ENCODE measurements at places on chromosomes 7 and 10.

DNA sequence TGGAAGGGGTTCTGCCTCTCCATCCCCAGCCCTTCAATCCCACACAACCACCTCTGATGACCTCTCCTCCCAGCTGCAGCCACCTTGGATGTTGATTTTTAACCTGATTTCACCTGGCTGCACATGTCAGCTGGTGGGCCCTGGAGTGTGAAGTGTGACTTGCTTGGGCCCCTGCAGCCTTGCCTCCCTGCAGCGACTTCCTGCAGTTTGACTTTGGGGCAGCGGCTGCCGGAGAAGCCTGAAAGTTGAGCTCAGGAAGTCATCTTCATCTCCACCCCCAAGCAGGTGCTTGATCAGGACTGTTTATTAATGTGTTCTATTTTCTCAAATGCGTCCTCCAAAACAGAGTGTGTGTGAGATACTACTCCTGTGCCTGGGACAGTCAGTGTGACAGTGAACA, 675.2 kb upstream of the GALNT17 start:
- DNase-seq, result no peak

DNA sequence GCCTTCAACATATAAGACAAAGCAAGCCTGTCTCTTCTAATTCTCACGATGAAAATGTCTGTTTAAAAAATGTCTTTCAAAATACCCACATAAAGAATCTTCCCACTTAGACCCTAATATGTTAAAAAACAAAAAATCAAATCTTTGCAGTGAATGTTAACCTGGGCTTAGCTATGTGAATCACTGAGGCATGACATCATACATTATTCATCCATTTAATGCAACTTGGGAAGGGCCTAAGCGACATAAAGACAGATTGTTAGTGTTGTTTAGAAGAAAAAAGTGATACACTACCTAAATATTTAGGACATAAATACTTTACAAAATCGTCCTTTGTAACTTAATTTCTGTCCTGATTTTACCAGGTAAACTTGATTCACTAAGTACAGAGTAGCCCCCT, 648.5 kb upstream of the NRP1 start:
- no peak for DNase-seq

- DNase-seq, result no peak
These were observed 2.7 kb downstream of the STK17A start for GRCh38 chr7:43585562-43585961.

- no peak for DNase-seq
These were observed 32.3 kb upstream of the BHLHA15 start for GRCh38 chr7:98178762-98179490.

DNA sequence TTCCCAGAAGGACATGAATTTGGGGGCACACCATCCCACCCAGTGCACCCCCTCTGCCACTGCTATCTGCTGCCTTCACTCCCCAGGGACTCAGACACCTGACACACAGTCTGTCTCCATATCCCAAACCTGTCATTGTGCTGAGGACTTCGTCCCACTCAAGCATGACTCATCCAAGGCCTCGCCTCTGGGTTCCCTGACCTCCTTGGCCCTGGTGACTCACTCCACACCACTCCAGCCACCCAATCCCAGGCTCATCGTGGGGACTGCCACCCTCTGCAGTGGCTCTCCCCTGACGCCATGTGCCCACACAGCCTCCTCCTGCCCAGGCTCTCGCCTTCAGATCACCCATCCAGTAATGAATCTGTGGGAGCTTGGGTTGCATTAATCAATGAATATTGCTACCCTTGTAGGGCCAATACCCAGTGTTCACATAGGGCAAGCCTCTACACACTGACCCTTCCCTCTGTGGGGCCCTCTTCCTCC, 6.6 kb upstream of the INSIG1 start:
- peak; percentile 6 for DNase-seq

- DNase-seq, result no peak
These were observed 3.0 kb downstream of the IKZF1 start for GRCh38 chr7:50307368-50308032.

GRCh38 chr7:90298145-90299038, 22.7 kb downstream of the FAM237B start:
- peak; percentile 19 for DNase-seq

GRCh38 chr10:11782793-11783557, 40.2 kb upstream of the PROSER2 start:
- no peak for DNase-seq

DNA sequence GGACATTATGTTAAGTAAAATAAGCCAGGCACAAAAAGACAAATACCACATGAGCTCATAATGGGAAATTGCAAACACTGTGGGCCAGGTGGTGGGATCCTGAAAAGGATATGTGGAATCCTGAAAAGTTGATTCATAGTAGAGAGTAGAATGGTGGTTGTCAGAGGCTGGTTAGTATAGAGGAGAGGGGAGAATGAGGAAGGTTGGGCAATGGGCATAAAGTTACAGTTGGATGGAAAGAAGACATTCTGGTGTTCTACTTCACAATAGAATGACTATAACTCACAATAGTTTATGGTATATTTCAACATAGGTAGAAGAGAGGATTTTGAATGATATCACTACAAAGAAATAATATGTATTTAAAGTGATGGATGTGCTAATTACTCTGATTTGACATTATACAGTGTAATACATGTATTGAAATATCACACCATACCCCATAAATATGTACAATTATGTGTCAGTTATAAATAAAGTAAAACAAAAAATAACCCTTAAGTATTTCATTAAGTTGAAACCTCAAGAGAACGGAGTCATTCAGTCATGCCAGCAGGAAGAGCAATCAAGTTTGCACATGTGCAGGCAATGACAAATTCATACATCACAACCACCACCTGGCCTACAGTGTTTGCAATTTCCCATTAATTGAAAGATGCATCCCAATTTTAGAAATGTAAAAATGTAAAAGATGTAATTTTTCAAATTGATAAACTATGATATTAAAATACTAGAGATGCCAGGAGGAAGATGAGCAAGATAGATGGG, 156.7 kb downstream of the MAGI2 start:
- no peak for DNase-seq

DNA sequence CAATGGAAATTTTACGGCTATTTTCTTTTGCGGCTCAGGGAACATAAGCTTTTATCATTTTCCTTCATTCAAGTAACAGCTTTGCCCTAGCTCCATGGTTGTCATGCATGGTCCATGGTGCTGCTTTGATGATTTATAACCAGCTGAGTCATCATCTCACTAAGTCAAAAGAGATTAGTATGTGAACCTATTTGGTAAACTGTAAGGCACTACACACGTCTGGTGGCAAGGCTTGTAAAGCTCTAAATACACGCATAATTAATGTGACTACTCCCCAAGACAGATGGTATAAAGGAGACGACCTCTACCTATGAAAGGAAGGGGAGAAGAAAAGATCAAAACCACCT, 340.2 kb downstream of the KCNMA1 start:
- no peak for DNase-seq

GRCh38 chr10:35659456-35659855, 17.4 kb upstream of the FZD8 start:
- no peak for DNase-seq

GRCh38 chr7:50684011-50684712, 98.5 kb downstream of the GRB10 start:
- no peak for DNase-seq

- DNase-seq, result no peak
These were observed 872.2 kb upstream of the AUTS2 start for GRCh38 chr7:68725843-68726785.

GRCh38 chr10:72910705-72911104, 17.2 kb downstream of the OIT3 start:
- no peak for DNase-seq

DNA sequence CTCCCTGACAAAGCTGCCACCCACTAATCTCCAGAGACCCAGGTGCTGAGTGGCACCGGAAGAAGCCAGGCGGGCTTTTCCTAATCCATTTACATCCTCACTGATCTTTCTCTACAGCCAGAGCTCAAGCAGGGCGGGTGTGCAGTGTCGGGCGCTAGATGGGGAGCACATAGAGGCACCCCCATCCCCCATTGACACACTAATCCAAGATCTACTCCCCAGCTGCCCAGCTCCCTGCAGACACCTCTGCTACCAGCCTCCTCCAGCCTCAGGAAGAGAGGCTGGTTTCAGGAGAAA, 22.2 kb downstream of the FRMPD2 start:
- no peak for DNase-seq

DNA sequence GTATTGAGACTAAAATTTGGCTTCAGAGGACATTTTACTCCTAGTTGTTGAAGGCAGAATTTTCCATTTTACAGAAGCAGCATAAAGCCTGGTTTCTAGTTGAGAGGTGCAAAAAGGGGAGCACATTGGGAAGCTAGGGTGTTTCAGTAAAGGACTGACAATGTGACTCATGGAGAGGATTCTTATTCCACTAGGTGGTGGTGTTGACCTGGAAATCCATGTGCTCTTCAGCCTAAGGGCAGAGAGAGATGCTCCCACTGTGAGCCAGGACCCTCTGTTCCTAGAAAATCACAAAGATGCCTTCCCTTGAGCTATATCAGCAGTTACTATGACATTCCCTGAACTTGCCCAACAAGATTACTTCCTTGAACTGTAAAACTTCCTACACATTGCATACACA, 687.8 kb downstream of the IPMK start:
- DNase-seq, result no peak

DNA sequence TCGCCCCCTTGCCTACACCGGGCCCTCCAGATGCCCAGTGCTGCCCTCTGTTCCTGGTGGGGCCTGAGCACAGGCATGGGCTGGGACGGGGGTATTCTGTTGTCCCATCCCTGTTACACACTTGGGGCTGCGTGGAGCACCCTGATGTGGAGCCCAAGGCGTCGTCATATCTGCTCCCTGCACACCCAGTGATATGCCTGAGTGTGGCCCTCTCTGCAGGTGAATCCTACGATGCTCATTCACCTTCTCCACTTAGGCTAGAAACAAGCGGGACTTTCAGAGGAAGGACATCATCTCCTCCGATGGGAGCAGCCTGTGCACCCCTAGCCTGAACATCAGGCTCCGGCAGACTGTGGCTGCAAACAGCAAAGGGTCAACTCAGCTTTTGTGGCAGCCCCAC, 91.0 kb upstream of the NPTX2 start:
- no peak for DNase-seq

- no peak for DNase-seq
These were observed 41.7 kb downstream of the OGDH start for GRCh38 chr7:44647981-44648714.

GRCh38 chr7:142908290-142908689, 22.7 kb upstream of the TRPV6 start:
- DNase-seq, result no peak

- DNase-seq, result no peak
These were observed 47.9 kb downstream of the PTPRN2 start for GRCh38 chr7:158539711-158540146.

GRCh38 chr10:4843525-4844180, 17.6 kb downstream of the AKR1E2 start:
- no peak for DNase-seq

DNA sequence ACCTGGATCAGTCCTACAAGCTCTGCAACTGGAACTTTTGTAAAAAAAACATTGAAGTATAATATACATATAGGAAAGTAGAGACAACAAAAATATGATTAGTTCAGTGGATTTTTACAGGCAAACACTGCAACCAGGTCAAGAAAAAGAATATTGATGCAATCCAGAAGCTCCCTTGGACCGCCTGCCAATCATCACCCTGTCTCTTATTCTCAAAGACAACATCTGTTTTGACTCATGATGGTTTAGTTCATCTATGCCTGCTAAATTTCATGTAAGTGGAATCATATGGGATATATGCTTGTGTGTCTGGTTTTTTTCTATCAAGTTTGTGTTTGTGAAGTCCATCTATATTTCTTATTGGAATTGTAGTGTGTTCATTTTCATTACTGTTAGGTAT, 7.7 kb upstream of the HYCC1 start:
- no peak for DNase-seq

DNA sequence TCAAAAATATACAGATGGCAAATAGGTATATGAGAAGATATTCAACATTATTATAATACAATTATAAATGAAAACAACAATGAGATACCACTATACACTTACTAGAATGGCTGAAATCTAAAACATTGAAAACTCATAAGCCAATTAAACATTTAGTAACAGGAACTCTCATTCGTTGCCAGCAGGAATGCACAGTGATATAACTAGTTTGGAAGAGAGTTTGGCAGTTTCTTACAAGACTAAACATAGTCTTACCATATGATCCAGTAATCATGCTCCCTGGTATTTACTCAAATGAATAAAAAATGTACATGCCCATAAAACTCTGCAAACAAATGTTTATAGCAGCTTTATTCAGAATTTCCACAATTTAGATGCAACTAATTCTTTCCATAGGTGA, 476.2 kb upstream of the COBL start:
- DNase-seq, result no peak

GRCh38 chr10:95394161-95394880, 103.5 kb upstream of the PDLIM1 start:
- no peak for DNase-seq

DNA sequence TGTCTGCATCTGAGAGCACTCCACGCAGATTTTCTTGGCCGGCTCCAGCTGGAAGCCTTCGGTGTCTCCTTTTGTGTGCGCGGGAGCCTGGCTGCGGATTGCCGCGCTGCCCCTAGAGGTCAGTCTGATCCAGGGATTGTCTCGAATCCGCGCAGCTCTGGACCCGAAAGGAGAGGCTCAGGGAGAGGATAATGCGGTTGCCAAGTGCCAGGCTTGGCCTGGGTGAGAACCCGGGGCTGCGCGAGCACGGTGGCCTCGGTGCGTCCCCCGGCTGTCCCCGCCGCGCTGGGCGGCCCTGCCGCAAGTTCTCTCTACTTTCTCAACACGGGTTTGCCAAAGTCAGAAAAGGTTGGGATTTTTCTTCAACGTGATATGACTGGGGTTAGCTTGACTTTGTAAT, 140.9 kb downstream of the ADCYAP1R1 start:
- DNase-seq, result peak; percentile 6

DNA sequence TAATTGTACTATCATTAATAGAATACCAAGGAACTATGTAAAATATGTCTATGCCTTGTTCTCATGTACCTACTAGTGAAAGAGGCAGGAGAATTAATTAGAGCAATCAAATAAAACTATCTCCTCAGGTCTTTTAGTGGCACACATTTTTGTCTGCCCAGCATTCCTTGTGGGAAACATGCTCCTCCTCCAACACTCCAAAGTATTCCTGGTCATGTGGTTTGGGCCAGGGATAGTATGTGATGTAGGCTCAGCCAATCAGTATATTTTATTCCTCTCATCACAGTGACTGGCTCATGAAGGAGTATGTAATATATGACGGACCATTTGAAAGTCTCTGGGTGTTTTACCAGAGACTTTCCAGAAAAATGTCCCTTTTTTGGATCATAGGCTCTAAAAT, 16.7 kb upstream of the SYPL1 start:
- DNase-seq, result no peak

- DNase-seq, result no peak
These were observed 160.5 kb downstream of the WDR37 start for GRCh38 chr10:1216574-1217236.

GRCh38 chr7:34657632-34658268, at the start of gene NPSR1:
Gene NPSR1 (plus strand): TSS chr7:34658218. CDS start chr7:34658413, 195 bp downstream.
- DNase-seq, result no peak

GRCh38 chr10:48462482-48463020, 142.3 kb downstream of the ARHGAP22 start:
- no peak for DNase-seq

- no peak for DNase-seq
These were observed 27.1 kb upstream of the KLF6 start for GRCh38 chr10:3812141-3812540.

All from SW 1271 (cell line).